ENCODE measurements at places on chromosomes 6 and 20. TPM values are rescaled to one million over a fixed set of nuclear protein-coding genes. Genes with fewer than 3 reads are reported as not detected.
A peak's percentile ranks its signal among the peaks of the same experiment; 100 is the strongest.

CCN6 gene
- 0.47 TPM for total RNA-seq

IRAK1BP1 gene
- 2.6 TPM for total RNA-seq

RAET1E gene
- total RNA-seq, result not detected

AFDN gene
- 106 TPM for total RNA-seq

PDYN gene
- total RNA-seq, result not detected

LCA5 gene
- 2.2 TPM for total RNA-seq

DNA sequence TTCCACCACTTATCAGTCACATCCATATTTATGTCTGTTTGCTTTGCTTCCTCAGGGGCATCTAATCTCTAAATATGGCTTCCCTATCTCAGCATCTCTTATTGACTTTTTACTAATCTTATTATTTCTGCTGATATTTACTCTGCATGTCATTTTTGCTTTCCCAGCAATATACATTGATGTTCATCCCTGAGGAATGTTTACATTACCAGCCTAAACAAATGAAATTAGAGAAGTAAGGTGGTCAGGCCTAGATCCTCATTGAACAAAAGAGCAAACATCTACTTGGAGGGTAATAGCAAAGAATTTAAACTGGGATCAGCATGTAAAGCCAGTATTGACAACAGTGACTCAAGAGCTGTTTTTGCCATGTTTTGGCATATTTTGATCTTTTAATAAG is 546.4 kb downstream of the MMUT start:
- H3K4me3 ChIP-seq, result no peak overlapping the region
- no peaks in the 10 kb centered on the region for H3K4me1 ChIP-seq
- DNase-seq, result no peak
- H3K27me3 ChIP-seq, result no peaks in the 10 kb centered on the region
- H3K36me3 ChIP-seq, result no peaks in the 10 kb centered on the region

- H3K27me3 ChIP-seq, result no peaks in the 10 kb centered on the region
- no peak for DNase-seq
- H3K4me3 ChIP-seq, result no peak overlapping the region
- H3K4me1 ChIP-seq, result no peaks in the 10 kb centered on the region
- H3K27ac ChIP-seq, result no peak overlapping the region
Observed at GRCh38 chr6:147704691-147705090, 196.2 kb downstream of the SAMD5 start.

DNA sequence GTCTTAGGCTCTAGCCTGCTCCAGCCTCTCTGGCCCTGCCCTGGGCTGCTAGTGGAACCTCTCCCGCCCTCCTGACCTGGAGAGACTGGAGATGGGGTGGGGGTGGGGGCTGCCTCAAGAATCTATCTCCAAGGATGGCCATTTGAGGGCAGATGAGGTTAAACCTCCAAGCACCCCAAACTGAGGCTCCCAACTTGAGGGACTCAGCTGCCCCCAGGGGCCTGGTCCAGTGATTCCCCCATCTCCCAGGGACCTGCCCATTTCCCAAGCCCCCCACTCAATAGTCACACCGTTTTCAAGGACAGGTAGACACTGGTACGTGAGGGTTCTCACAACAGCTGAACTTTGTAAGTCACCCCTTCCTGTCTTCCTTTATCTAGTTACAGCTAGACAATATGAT is 7.1 kb upstream of the BPIFB1 start:
- no peaks in the 10 kb centered on the region for H3K36me3 ChIP-seq
- H3K27me3 ChIP-seq, result peaks cover 33% of the 10 kb centered on the region
- no peak for DNase-seq
- no peaks in the 10 kb centered on the region for H3K4me1 ChIP-seq
- no peak overlapping the region for H3K4me3 ChIP-seq

DNA sequence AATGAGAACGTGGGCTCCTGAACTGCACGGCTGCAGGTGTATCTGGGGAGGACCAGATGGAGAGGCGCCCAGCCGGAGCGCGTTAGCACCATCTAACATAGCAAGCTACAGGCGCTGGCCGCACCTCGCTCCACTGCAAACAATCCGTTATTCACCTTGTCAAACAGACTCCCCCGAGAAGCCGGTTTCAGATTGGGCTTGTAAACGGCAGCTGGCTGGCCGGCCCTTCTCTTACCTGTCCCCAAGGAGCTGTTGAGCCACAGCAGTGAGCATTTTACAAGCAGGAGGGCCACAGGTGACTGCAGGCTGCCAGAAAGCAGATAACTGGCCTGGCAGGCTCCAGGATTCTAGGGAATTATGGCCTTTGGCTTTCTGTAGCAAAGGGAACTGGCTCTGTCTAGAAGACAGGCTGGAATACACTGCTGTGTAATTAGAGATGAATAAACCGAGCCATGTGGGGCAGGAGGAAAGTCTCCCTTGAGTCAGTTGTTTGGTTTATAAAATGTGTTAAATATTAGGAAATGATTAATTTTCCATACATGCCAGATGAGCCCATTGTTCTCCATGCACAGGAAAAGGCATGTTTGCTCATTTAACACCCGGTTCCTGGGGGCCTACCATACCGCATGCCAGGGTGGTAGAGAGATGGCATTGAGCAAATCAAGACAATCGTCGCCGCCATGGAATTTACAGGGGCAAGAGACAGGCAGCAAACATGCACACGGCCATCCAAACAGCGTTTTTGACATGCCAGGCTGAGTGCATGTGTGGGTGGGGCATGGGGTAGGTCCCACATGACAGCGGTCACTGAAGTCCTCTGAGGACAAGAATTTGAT is 159.3 kb downstream of the NFATC2 start:
- no peaks in the 10 kb centered on the region for H3K27me3 ChIP-seq
- H3K4me1 ChIP-seq, result peaks cover 30% of the 10 kb centered on the region
- no peak overlapping the region for H3K27ac ChIP-seq
- H3K36me3 ChIP-seq, result no peaks in the 10 kb centered on the region

DNA sequence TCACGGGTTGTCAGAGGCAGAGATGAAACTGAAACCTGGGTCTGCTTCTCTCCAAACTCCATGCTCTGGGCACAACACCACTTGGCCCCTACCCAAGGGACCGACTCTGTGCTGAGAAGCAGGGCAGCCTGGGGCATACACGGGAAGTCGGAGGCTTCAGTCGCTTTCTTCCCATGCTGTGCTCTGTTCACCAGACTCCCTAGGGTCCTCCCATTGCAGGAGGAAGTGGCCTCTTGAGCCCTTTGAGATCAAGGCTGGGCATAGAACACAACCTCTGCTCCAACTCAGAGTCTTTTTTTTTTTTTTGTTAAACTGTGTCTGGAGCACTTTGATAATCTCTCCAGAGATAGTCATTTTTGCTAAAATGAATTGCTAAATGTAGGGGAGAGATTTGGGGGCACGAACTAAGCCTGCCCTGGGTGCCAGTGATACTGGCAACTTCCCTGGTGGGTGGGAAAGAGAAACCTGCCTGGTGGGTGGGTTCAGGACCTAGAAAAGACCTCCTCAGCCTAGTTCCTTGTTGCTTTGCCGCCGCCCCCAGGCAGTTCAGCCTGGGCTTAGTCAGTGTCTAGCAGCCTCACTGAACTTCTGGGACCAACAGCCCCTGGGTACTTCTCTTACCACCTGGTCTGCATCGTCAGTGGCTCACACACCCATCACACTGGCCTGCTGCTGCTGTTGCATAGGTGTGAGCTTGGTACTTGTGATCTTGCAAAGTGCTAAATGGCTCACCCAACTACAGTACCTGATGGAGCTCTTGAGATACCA is 62.0 kb downstream of the PPP1R14C start:
- peaks cover 23% of the 10 kb centered on the region for H3K4me1 ChIP-seq
- H3K36me3 ChIP-seq, result no peaks in the 10 kb centered on the region
- H3K27ac ChIP-seq, result no peak overlapping the region
- H3K27me3 ChIP-seq, result no peaks in the 10 kb centered on the region
- DNase-seq, result no peak

GRCh38 chr20:4855555-4855954 is 133.8 kb downstream of the PRND start:
- H3K4me3 ChIP-seq, result no peak overlapping the region
- H3K27ac ChIP-seq, result no peak overlapping the region

GRCh38 chr6:17705428-17705777 is 1.3 kb downstream of the NUP153 start:
- H3K4me1 ChIP-seq, result peaks cover 22% of the 10 kb centered on the region
- H3K4me3 ChIP-seq, result peak overlapping the region; percentile 80
- peak overlapping the region; percentile 98 for H3K27ac ChIP-seq
- DNase-seq, result peak; percentile 87
- no peaks in the 10 kb centered on the region for H3K27me3 ChIP-seq
- peaks cover 4% of the 10 kb centered on the region for H3K36me3 ChIP-seq

DNA sequence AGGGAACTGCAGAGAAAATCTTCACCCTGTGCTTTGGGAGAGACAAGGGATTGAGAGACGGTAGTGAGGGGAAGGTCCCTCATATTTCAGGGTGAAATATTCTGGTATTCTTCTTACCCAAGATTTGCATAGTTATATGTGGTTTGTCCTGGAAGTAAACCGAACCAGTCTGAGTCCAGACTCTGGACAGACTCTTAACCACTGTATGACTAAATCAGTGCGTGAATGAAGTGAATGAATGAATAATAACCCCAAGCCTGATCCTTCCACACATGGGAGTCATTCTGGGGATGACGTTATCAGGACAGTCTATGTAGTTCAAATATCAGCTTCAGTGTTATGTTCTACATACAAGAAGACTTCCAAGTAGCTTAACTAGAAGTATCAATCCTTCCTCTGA is 690.7 kb downstream of the KIF16B start:
- no peak for DNase-seq
- no peak overlapping the region for H3K27ac ChIP-seq

GRCh38 chr20:8115436-8115835 is 16.6 kb upstream of the PLCB1 start:
- no peaks in the 10 kb centered on the region for H3K4me1 ChIP-seq
- H3K27ac ChIP-seq, result no peak overlapping the region
- no peaks in the 10 kb centered on the region for H3K36me3 ChIP-seq
- H3K27me3 ChIP-seq, result no peaks in the 10 kb centered on the region
- H3K4me3 ChIP-seq, result no peak overlapping the region
- DNase-seq, result no peak

- no peaks in the 10 kb centered on the region for H3K36me3 ChIP-seq
- no peak overlapping the region for H3K27ac ChIP-seq
- H3K27me3 ChIP-seq, result no peaks in the 10 kb centered on the region
- H3K4me1 ChIP-seq, result no peaks in the 10 kb centered on the region
- no peak for DNase-seq
Observed at GRCh38 chr6:153090241-153090930, 40.7 kb downstream of the RGS17 start.

DNA sequence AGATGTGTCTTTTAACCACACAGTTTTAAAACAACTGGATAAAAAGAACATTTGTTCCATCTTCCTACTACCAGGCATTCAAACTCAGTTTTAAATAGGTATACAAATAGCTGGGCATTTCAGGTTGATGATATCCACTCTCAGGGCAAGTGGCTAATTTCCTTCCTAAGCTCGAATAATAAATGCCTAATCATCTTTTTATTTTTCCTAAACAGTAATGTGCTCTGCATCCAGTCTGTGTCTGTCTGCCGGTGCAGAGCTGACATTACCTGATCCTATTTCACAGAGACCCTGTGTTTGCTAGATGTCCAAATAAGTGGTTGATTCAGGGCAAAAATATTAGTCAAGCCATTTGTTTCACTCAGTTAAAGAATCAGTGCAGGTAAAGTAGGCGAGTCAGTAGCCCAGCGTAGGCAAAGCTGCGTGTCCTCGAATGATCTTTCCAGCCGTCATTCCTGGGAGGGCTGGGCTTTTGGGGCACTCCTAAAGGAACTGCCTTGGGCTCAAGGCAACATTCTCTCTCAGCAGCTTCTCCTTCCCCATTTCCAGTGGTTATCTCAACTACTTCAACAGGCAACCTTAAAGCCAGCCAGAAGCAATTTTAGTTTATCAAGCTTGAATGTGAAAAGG is 74.2 kb upstream of the BMP2 start:
- no peaks in the 10 kb centered on the region for H3K36me3 ChIP-seq
- no peak overlapping the region for H3K4me3 ChIP-seq
- no peak for DNase-seq
- H3K4me1 ChIP-seq, result no peaks in the 10 kb centered on the region
- no peak overlapping the region for H3K27ac ChIP-seq

- no peak overlapping the region for H3K27ac ChIP-seq
- DNase-seq, result no peak
- H3K4me3 ChIP-seq, result no peak overlapping the region
- H3K4me1 ChIP-seq, result no peaks in the 10 kb centered on the region
- no peaks in the 10 kb centered on the region for H3K36me3 ChIP-seq
Observed at GRCh38 chr6:142757852-142758628, 186.9 kb downstream of the HIVEP2 start.

DNA sequence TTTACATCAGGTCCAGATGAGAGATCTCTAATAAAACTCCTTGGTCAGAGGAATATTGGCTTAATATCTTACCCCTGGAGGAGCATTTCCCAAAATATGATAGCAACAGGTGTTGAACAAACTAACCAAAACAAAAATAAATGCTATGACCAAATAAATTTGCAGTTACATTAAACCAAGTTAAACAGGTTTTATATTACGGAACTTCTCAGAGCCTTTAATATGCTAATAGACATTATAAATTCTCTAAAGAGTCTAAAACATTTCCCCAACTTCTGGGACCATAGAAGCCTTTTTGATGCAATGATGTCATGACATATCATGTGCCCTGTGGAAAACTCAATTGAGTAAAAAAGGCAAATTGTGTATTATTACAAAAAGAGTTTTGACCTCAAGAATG is 90.9 kb upstream of the ARMC2 start:
- no peak overlapping the region for H3K27ac ChIP-seq
- H3K27me3 ChIP-seq, result peaks cover 32% of the 10 kb centered on the region
- no peaks in the 10 kb centered on the region for H3K4me1 ChIP-seq
- no peak for DNase-seq
- H3K36me3 ChIP-seq, result no peaks in the 10 kb centered on the region

DNA sequence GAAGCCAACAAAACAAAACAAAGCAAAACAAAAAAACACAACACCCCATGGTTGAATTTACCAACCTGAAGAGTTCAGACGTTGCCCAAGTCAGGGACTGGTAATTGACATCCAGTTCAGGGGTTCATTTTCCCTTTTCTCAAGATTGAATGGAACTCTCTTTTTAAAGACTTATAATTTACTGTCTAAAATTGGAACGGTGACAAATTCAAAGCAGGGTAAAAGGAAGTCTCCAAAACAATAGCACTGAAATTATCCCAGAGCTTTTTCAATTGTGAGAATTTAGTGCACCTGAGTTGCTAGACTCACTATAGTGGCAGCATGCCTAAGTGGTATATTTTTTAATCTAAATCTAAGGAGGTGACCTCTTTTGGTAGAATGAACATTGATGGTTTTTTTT is 90.9 kb upstream of the PREP start:
- H3K27me3 ChIP-seq, result peaks cover 6% of the 10 kb centered on the region
- no peaks in the 10 kb centered on the region for H3K4me1 ChIP-seq
- no peak overlapping the region for H3K4me3 ChIP-seq
- no peak for DNase-seq
- H3K36me3 ChIP-seq, result no peaks in the 10 kb centered on the region

DNA sequence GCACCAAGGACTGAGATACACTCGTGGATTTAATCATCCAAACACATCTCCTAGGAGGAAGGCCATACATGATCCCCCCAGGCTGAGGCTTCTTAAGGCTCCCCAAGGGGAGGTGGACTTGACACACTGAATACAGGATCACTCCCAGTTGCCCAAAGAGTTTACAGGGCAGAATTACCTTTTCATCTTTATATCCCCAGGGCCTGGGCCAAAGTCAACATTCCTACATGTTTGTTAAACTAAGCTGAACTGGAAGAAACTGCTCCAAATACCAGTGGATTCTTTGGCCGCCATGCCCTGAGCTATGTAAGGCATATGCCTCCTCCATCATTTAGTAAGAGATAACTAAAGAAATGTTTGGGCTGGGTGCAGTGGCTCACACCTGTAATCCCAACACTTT is 22.2 kb upstream of the SERPINB1 start:
- H3K27me3 ChIP-seq, result no peaks in the 10 kb centered on the region
- DNase-seq, result no peak

Measured in K562 (cell line).